ENCODE measurements at places on chromosomes 4 and X.
A peak's percentile ranks its signal among the peaks of the same experiment; 100 is the strongest.

DNA sequence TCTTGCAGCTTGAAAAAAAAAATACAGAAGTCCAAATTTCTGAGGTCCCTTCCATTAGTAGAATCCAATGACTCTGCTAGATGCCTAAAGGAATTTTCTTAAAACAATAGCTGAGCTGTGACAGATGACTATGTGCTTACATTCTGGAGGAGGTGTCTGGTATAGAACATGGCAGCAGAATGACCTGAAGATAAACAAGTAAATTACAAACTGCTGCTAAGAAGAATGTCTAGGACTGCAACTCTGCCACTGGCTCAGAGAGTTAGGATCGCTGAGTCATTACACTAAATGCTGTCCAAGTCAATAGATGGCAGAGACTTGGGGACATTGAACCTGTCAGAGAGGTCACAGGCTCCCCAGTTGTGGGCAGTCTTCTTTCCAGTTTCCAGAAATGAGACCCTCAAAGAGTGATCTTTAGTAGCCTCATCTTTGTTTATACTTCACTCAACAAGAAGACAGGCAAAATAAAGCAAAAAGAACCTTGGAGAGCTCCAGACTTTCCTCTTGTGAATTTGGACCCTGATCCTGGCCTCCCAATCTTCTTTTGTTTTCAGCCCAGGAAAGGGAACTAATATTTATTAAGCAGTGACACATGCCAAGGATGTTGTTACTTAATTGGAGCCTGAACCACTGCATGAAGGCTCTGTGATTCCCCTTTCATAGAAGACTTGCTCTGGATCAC, 56.4 kb upstream of the SCML1 start:
- DNase-seq, result no peak

- DNase-seq, result no peak
Measured at GRCh38 chr4:15868826-15869413, 69.6 kb downstream of the FGFBP1 start.

DNA sequence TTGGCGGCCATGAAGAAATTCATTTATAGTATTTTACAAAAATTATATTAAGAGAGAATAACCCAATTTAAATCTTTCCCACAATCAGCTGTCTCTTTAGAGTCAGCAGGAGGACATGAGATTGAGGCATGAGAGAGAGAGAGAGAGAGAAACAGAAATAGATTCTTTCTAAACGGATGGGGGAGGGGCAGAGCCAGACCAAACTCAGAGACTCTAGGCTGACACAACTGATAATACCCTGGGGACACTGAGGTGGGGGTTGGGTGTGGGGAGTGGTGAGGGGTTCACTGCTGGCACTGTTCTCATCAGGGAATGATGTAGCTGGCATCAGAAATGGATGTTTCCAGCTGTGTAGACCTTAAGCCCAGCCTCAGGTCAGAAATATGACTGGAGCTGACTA, 20.5 kb upstream of the HOPX start:
- no peak for DNase-seq

DNA sequence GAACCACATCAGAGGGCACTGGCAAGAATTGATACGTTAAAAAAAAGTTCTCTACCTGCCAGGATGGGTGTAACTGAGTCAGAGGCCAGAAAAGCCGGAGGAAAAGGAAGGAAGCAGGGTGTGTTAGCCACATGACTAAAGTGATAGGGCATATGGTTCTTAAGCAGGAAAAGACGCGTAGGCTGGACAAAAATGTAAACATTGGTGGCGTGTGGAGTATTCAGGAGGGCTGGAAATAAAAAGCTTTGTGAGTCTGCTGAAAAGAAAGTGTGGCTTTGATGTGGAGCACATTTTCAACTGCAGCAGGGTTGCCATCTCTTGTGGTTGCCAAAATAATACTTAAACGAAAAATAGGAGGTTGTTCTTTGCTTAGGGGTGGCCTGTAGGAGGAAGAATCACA, 186.5 kb upstream of the RPL34 start:
- DNase-seq, result peak; percentile 10

DNA sequence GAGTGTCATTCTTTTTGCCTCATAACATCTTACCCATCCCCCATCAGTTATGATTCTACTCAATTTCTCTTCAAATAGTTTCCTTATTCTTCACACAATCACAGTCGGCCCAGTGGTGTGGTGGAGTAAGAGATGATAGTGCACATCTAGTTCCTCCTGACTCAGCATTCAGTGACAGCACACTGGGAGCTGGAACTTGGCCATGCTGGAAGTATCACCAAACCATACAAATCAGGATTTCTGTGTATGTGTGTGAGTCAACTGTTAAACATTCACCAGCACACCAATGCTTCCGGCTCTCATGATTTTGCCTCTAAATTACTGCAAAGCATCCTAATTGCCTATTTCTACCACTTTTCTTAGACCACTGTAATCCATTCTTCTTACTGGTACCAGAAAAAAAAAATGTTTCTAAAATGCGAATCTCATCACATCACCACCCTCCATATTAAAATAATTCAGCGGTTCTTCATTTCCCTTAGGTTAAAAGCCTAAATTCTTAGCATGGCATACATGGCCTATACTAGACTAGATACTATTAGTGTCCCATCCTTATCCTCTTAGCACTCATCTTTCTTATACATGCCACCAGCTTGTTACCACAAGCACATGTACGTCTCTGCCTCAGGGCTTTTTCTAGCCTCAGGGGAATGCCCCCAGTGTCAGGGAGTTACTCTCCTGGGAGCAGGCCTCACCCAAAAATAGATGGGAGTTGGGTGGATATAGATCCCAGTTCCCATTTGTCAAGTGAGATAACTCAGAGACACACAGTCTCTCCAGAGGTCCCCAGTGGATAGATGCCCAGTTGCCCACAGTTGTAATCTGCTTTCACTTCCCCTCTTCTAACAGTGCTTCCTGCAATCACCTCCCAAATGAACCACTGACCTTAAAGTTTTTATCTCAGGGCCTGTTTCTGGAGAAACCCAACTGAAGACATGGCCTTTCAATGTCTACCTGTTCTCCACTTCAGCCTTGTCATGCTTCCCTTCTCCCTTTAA, 49.2 kb upstream of the DDX53 start:
- no peak for DNase-seq

DNA sequence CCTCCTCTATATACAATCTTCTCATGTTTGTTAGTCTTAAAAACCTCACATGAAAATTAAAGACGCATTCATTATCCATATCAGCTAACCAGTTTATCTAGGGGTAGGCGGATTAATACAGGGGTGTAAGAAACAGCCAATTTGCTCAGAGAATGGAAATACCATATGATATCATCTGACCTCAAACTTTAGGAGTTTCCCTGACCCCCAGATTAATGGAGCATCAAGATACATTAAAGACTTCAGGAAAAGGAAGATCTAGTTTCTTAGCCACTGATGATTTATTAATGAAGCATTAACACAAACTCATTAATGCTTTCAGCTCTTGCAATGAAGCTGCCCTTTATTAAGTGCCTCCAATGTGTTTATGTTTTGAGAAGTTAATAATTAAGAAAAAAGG, 67.5 kb downstream of the CAMK2D start:
- DNase-seq, result no peak

GRCh38 chrX:136652822-136653723, 5.1 kb downstream of the CD40LG start:
- no peak for DNase-seq

DNA sequence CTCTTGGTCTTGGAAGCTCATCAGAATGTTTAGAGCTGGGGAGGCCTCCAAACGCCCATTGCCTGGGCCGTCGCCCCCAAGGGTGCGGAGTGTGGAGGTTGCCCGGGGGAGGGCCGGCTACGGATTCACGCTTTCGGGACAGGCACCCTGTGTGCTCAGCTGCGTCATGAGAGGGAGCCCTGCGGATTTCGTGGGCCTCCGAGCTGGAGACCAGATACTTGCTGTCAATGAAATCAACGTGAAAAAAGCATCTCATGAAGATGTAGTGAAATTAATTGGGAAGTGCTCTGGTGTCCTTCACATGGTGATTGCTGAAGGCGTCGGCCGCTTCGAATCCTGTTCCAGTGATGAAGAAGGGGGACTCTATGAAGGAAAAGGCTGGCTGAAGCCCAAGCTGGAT, 23.3 kb downstream of the RGS12 start:
- no peak for DNase-seq

GRCh38 chr4:82005158-82005557, 368.6 kb downstream of the HNRNPD start:
- DNase-seq, result no peak

- DNase-seq, result peak; percentile 68
Measured at GRCh38 chr4:121706595-121707021, 9.8 kb upstream of the ANXA5 start.

- no peak for DNase-seq
Measured at GRCh38 chr4:41361794-41362526, 105.2 kb downstream of the UCHL1 start.

DNA sequence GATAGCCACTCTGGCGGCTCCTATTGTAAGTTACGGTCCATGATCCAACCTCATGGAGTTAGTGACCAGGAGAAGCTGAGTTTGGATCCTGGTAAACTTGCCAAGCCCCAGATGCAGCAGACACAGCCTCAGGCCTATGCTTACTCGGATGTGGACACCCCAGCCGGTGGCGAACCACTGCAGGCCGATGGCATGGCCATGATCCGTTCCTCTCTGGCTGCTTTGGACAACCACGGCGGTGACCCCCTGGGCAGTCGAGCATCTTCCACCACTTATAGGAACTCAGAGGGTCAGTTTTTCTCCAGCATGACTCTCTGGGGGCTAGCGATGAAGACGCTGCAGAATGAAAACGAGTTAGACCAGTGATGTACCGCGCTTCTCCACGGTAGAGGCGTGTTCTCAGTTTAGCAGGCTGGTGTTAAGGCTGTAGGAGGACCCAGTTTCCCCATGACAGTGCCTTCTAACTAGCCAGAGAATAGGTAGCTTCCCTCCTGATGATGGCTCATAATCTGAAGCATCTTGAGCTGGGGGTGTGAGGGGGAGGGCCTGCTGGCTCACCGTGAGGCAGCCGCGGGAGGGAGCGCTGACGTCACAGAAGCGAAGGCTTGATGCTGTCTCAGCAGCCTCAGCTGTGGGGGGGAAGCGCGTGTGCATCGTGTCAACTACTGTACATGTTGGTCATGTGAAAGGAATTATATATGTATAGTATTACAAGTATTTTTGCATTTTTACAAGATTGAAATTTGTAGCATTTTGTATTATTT, 31.1 kb downstream of the ZBTB49 start:
- no peak for DNase-seq

- DNase-seq, result no peak
Measured at GRCh38 chr4:126661194-126661593, 971.6 kb upstream of the INTU start.

DNA sequence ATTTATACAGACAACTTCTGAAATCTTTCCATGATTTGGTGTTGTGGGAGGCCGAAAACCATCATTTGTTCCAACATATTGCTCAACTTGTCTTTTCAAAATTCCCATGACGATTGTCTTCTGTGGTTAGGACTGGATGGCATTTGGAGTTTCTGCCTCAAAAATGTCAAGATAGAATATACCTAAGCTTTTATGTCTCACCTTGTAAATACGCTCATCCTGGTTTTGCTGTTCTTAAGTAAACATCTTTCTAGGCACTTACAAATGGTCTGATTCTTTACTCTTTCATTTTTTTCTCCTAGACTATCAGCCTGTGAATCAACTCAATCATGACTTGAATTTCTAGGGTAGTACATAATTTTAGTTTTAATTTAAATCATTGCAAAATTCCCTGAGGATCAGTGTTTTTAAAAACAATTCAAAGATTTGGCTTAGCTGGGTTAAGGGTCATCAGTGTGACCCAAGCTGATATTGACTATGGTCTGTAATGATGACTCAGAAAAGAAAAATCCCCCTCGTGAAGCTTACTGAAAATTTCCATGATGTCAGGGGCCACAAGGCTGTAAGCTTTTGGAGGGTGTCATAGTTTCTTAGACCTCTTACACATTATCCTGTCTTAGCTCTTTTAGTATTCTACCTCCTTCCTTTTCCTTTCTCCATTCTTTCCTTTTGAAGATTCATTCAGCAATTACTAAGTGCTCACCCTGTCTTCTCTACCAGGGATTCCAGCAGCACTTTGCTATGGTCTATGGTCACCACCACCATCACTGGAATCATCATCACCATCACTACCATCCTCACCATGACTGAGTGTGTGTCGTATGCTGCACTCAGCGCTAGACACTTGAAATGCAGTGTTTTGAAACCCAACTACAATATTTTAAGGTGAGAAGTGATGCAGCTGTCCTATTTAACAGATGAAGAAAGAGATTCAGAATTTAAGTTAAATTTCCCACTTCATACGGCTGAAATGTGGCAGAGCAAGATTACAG, 124.4 kb downstream of the CPE start:
- no peak for DNase-seq

DNA sequence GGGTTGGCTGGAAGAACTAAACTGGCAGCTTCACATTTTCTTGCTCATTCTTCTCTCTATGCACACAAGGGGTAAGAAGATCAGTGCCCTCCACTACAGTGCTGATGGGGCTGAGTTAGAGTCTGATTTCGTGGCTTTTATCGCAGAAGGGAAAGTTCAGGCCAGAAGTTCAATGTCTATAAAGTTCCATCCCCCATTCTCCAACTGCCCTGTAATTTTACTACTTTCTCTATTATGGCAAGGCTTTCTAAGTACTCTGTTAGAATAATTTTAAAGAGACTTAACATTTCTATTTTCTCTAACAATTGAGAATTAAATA, 293.9 kb downstream of the BMPR1B start:
- DNase-seq, result no peak

GRCh38 chrX:109537324-109537665, 651 bp downstream of the NXT2 start:
- no peak for DNase-seq

GRCh38 chr4:26321373-26322221, 783 bp downstream of the RBPJ start:
- DNase-seq, result peak; percentile 38

DNA sequence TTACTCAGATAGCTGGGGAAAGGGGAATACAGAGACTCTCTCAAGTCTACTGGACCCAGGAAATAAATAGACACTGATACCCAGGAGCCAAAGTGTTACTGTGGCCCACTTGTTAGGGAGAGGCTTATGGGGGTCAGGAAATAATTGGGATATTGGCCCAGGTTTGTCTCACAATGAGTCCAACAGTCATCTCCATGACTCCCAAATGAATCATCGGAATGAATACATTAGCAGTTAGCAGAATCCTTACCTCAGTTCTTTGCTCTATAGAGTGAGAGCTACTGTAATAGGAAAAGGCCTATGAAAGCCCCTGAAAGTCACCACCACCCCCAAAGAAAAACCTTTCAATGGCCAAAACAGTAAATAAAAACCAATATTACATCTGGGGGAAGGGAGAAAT, 42.4 kb upstream of the ARHGEF6 start:
- DNase-seq, result no peak

- DNase-seq, result no peak
Measured at GRCh38 chr4:6582889-6583490, 8.0 kb downstream of the MAN2B2 start.

Measured in stimulated activated naive CD8-positive, alpha-beta T cell treated with anti-CD3 and anti-CD28 coated beads, Interleukin-15, Interleukin-2, amounts not matched to agents 100 U/mL and 50 U/mL, for 24 hours (primary cell).